IPS DF 19.7 (cell line): ENCODE measurements at places on chromosomes 6 and 20.

DNA sequence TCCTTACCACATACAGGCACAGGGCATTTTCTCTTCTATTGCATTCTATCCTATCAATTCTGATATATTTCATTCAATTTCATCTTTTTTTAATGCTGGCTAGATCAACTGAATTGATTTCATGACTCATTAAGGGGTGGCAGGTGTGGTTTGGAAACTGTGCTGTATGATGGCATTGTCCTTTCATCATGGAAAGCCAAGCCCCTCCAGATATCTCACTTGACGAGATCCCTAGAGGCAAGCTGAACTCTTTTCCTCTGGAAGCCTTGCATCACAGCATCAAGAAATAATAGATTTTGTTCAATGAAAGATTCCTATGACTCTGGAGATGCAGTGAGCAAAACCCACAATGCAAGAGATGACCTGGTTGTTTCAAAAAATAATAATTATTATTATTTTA is 401.2 kb downstream of the PREX1 start:
- no peak for DNase-seq

DNA sequence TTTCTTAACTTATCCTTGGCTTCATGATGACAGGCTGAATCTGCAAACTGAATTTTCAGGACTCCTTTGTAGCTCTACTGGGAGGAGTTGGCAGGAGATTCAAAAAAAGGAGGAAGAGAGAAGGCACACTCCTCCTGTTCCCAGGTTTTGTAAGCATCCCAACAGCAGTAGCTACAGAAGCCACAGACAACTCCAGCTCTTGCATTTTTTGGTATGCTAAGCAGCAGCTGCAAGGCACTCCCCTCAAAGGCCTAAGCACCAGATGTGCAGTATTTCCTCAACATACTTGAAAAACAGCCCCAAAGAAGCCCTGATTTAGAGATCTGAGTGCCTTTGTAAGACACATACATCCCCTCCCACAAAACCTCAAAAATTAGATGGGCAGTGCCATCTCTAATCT is 328.6 kb upstream of the SYNCRIP start:
- no peak for DNase-seq

DNA sequence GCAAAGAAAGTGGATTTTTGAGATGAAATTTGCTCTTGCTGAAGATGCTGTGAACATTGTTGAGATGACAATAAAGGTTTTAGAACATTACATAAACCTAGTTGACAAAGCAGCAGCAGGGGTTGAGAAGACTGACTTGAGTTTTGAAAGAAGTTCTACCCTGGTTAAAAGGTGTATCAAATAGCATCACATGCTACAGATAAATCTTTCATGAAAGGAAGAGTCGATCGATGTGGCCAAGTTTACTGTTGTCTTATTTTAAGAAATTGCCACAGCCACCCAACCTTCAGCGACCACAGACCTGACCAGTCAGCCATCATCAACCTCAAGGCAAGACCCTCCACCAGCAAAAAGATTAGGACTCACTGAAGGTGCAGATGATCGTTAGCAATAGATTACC is 155.3 kb downstream of the HS3ST5 start:
- no peak for DNase-seq

DNA sequence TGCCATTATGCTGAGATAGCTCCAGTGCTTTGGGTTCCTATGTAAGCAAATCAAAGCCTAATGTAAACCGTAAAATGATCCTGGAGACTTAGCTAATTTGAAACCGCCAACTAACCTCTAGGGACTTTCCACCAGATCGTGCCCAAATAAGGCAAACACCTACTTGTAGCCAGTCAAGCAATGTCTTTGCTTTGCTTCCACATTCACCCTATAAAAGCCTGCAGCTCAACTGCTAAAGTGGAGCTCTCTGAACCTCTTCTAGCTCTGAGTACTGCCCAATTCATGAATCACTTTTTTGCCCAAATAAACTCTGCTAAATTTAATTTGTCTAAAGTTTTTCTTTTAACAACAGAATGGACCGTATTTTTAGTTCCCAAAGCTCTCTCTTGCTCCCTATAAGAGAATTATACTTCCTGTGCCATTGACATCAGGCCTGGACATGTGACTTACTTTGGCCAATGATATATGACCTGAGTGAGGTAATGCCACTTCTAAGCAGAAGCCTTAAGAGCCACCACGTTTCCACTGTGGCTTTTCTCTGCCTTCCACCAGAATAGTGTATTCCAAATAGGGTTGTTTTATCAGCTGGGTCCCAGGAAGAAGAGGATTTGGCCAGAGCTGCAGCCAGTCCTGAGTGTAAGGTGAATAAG is 34.8 kb upstream of the PSMF1 start:
- DNase-seq = no peak

- DNase-seq = no peak
Observed at GRCh38 chr20:1793821-1794220, 101.4 kb upstream of the SIRPA start.

DNA sequence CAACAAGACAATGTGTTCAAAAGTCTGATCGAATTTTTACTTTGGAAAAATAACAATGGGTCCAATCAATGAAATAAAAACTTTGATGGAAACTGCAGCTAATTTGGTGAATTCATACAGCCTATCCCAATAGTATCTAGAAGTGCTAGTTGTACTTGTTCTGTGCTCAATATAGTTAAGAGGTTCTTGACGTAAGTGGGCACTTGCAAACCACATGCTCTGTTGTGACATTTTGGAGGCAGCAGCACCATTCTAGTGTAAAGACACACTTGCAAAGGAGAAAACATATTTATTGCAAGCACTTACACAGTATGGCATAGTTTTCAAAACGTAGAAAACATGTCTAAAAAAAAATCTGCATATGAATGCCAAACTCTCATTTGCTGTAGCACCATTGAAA is 6.7 kb upstream of the KLHL31 start:
- DNase-seq = no peak

GRCh38 chr6:167947716-167948115 is 49.8 kb upstream of the KIF25 start:
- DNase-seq = no peak

DNA sequence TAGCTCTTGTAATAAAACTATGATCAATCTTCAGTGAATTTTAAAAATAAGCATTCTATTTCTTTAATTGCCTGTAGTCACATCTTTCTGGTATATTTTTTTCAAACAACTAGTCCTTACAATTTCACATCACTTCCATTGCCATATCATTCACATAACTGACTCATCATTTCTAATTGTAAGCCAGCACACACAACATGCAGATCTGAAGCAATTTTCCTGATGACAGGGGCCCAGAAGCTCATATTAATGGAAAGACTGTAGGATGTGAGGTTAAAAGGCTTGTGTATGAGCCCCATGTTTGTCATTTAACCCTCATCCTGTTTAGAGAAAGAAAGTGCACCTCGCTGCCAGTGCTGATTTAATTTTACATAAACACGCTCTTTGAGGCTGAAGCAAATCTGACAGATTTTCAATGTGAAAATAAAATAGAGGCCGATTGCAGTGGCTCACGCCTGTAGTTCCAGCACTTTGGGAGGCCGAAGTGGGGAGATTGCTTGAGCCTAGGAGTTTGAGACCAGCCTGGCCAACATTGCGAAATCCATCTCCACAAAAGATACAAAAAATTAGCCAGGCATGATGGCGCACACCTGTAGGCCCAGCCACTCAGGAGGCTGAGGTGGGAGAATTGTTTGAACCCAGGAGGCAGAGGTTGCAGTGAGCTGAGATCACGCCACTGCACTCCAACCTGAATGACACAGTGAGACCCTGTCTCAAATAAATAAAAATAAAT is 40.1 kb upstream of the LTV1 start:
- DNase-seq = no peak

DNA sequence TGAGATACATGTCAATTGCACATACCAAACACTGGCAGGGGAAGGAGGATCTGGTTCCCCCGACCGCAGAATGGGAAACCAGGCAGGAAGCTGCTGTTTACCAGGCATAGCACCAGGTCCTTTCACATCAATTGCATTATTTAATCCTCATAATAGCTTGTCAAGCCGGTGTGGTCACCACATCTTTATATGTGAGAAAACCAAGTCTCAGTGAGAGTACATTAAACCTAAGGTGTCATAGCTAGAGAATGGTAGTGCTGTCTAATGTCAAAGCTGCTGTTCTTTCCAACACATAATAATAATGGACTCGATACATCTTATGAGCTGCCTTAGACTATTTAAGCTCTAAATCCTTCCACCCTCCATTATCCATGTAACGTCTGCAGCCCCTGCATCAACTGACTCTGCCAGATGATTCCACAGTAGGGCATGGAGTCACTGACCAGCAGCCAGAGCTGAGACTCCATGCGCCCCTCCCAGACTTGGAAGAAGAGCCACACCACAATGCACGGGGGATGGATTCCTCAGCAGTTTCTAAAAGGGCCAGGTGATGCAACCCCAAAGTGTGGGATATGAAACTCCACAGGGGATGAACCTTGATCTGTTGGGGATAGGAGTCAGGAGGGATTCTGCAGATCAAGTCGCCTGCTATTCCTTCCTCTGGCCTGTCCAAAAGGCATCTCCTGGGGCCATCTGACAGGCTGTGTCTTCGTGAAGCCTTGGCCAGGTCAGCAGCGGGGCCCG is 71.8 kb downstream of the GPR6 start:
- DNase-seq = no peak

GRCh38 chr6:156859686-156860085 is 82.5 kb downstream of the ARID1B start:
- no peak for DNase-seq

DNA sequence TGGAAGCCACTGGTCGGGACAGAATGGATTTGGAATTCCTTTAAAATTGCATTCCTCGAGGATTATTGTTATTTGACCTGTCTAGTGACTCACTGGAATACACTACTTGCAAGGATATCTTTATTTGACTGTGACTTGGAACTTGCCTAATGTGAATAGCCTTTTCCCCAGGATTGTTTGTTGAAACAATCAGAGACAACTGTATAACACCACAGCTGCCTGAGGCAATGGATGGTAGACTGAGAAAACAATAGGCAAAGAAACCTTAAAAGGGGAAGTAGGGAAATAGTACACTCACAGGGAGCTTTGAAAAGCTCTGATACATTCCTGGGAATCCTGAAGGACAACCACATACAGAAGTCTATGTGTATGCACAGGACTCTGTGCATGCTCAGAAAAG is 465.3 kb downstream of the BMP2 start:
- DNase-seq = no peak

DNA sequence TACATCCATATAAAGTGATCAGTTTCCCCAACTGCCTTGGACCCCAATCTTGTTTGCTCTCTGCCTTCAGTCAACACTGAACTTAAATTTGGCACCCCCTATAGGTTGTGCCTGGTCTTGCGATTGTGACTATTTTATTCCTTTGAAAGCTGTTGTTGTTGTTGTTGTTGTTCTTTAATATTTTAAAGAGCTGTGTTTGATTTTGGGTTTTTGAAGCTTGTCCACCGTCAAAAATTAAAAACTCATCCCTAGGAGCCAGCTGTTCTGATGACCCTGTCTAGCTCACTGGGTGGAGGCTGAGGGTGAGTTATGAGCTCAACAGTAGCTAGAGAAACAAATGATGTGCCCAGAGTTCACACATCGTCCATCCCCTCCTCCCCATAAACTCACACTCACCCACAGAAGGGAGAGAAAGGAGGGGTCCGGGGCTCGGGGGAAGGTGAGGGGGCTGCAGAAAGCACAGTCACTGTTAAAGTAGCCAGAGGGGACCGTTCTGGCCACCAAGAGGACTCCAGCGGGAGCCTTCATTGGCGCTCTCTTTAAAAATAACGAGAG is 4.0 kb downstream of the SIM1 start:
- DNase-seq = no peak

GRCh38 chr6:81636930-81637568 is 115.4 kb downstream of the TENT5A start:
- no peak for DNase-seq

DNA sequence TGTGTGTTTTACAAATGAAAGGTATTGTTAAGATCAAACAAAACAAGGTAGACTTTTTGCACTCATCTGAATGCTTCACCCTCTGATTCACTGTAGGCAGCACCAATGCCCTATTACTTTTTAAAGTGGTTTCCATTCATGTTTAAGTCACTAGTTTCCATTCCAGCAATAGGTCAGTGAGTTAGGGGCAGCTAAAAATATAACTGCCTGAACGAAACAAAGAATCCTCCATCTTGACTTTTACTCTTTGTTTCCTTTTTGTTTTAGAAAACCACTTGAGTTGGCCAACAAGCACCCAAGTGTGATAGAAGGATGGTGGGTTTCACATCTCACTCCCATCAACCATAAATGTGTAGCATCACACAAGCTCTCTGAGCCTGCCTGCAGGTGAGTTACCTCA is 25.5 kb downstream of the CLIC5 start:
- DNase-seq = no peak

GRCh38 chr6:108751282-108751681 is 96.9 kb upstream of the ARMC2 start:
- DNase-seq = no peak

DNA sequence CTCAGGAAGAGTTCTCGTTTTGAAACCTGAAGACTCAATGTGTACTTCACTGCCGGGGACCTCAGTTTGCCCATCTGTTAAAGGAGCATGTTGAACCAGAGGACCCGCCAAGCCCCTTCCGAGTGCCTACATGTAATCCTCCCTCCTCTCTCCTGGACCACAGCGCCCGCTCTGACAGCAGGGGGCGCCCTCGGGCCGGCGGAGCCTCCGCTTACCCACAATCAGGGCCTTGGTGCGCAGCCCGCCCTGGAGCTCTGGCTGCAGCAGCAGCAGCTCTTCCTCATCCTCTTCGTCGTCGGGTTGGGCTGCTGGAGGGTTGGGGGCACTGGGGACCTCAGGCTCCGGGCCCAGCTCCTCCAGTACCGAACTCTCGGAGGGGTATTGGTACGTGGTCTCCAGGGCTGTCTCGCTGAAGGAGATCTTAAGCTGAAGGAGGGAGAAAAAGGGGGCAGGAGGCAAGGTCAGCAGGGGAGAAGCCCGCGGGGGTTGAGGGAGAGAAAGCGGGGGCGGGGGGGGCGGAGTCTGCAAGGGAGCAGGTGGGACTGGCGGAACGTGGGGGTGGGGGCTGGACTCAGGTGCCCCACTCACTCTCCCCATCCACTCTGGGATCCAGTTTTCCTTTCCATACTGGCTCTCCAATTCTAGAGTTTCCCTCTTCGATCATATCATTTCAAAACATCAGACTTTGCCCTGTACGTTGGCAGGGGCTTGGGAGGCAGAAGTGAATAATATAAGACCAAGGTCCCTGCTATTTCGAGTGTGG is 6.3 kb upstream of the DHX16 start:
- no peak for DNase-seq

GRCh38 chr6:125943528-125944433 is 12.8 kb upstream of the HINT3 start:
- no peak for DNase-seq
